ENCODE measurements at places on chromosomes 3 and 15.

GRCh38 chr15:92864127-92864814, 35.9 kb upstream of the CHD2 start:
- no peak for DNase-seq

DNA sequence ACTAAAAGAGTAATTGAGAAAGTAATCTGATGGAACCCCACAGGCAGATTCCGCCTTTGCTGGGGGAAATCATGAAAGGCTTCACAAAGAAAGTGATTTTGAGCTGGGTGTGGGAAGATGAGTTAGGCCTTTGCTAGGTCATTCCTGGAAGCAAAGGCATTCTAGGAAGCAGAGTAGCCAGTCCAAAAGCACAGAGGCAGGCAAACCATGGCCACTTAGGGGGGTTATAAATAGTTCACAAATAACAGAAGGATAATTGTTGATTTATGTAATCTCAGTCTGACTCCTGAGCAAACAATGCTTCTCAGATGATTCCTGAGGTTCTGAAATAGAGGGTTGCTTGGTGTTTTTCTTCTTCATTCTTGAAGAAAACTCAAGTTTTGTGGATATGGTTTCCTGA, 576.3 kb downstream of the NTRK3 start:
- DNase-seq, result no peak

GRCh38 chr3:171970301-171970788, 69.0 kb upstream of the FNDC3B start:
- no peak for DNase-seq

DNA sequence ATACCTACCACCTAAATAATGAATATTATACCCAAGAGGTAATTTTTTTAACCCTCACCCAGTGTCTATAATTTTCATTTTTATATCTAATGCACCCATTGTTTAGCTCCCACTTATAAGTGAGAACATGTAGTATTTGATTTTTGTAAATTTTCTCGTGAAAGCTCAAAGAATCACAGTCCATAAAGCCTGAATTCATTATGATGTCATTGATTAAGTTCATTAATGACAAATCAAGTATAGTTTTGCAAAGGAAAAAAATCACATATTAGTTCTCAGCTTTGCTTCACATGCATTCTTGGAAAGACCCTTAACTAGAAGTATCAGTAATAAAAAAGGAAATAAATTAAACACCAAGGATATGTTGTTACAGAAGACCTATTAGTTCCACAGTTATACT, 425.3 kb upstream of the UBE2E2 start:
- DNase-seq, result no peak

- DNase-seq, result no peak
Measured at GRCh38 chr15:48423896-48424475, 92.8 kb downstream of the DUT start.

DNA sequence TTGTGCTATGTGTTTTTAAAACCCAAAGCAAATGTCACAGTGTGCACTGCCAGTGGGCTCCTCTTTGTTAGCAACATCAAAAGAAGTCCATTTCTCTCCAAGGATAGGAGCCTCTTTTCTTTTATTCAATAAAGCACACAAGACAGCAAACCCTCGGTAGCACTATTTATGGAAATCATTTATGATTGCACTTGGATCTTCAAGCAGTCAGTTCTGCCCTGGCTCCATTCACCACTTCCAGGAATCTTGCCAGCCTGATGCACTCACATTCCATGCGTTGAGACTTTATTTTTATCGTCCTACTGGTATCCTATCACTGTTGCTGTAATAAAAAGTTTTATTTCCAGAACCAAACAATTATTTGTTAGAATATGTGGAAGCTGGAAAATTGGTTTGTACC, 412.1 kb downstream of the TBL1XR1 start:
- DNase-seq, result peak; percentile 32

DNA sequence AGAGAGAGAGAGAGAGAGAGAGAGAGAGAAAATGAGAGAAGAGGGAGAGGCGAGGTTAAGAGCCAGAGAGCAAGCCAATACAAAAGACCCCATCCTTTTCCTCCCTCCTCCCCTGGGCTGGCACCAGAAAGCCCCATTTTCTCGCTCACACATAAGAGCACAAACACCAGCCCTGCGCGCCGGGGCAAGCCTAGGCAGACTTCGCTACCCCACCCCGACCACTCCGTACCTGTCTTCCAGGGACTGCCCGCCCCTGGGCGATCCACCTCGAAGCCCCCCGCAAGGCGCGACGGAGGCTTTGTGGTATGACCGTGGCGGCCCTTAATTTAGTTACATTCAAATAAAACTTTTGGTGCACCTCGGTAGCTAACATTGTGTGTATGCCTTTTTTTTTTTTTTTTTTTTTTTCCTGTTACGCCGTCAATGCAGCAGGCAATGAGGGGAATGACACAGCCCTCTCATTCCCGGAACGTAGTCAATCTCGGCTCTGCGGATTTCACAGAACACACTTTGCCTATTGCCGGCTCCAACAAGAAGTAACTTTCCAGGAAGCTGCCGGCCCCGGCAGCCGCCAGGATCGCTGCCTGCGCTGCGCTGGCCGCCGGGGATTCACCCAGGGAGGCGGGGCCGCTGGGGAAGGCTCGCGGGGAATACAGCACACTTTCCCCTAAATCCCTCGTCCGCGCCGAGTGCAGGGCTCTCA, 7.7 kb downstream of the BCL6 start:
- DNase-seq, result peak; percentile 71

GRCh38 chr3:186453531-186453930, 90.6 kb downstream of the CRYGS start:
- no peak for DNase-seq

- no peak for DNase-seq
Measured at GRCh38 chr3:5019411-5020241, 40.4 kb downstream of the BHLHE40 start.

All from fibroblast of gingiva (primary cell).